ENCODE measurements at places on chromosomes 13 and 19.

- DNase-seq = no peak
Observed at GRCh38 chr13:23833733-23834611, 55.2 kb downstream of the MIPEP start.

- DNase-seq = no peak
Observed at GRCh38 chr13:106343836-106344235, 191.6 kb downstream of the EFNB2 start.

DNA sequence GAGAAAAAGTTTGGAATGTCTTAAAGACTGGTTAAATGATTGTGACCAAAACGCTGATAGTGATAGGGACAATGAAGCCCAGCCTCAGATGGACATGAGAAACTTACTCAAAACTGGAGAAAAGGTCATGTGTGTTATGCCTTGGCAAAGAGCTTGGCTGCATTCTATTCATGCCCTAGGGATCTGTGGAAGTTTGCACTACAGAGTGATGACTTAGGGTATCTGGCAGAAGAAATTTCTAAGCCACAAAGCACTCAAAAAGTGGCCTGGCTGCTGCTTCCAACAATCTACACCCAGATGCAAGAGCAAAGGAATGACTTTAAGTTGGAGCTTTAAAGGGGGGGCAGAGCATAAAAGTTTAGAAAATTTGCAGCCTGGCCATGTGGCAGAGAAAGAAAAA, 521.3 kb downstream of the UQCRFS1 start:
- DNase-seq = no peak

- peak; percentile 73 for DNase-seq
Observed at GRCh38 chr19:1113030-1113985, 9.5 kb downstream of the GPX4 start.

GRCh38 chr19:47631681-47632446, 22.9 kb downstream of the BICRA start:
- no peak for DNase-seq

- DNase-seq = no peak
Observed at GRCh38 chr13:66681403-66681802, 548.7 kb downstream of the PCDH9 start.

DNA sequence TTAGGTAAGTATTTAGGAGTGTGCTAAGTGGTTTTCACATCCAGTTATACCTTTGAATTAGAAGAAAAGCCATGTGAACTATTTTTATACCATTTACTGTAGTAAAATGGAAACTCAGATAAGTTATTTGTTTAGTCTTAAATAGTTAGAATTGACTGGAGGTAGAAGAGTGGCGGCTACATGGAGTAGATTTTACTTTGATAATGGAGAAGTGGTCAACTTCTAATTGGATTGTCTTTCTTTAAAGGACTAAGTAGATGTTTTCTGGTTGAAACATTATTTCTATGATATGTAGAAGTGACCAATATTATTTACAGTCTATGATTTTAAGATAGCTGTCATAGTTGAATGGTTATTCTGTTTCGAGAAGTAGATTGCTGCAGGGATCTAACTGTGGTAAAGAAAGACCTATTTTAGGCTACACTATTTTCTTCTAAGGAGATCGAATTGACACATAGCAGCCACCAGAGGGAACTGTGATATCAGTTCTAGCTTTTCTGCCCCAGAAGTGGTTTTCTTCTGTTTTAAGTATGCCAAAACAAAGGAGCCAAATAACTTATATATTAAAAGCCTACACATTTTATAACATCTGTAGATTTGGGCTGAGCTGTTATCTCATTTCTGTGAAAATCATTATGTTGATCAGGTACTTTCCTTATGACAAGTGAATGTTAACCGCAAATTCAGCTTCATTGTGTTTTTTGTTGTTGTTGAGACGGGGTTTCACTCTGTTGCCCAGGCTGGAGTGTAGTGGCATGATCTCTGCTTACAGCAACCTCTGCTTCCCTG, 26.1 kb downstream of the ZMYM2 start:
- no peak for DNase-seq

DNA sequence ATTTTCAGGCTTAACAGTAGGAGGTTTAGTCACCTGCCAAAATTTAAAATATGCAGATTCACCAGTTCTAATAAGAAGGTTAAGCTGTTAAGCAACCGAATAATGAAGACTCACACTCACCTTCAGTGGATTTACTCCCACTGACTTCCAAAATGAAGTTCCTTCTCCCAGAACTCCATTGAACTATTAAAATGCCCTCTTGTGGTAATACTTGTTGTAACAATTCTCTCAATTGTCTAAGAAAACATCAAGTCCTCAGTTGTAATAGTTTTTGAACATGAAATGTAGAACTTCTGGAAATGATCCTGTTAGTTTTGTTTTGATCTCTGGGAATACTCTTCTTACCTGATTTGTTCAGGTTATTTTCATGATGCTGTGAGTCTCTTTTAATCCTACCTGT, 522.0 kb upstream of the ATXN8OS start:
- DNase-seq = no peak

DNA sequence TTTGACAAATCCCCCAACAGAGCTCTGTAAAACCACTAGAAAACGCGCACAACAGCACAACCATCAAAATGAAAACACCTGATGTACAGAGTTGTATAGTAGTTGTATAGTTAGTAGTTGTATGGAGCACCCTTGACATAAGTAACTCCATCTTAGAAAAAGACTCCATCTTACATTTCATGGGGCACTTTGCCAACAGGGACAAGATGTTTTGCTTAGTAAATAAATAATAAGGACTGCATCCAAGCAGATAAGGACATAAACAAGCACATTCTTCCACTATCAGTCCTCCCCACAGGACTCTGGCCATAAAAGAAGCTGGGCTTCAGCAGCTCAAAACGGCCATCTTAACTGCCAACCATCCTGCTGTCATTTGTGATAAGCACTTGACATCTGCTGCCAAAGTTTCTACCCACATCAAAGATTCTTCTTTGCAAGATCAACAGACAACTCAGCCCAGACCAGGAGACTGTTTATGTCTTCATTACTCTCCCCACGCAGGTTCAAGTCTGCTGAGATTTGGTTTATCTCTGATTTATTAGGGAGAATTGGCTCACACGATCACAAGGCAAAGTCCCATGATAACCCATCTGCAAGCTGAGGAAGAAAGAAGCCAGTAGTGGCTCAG, 20.7 kb upstream of the ZNF331 start:
- no peak for DNase-seq

DNA sequence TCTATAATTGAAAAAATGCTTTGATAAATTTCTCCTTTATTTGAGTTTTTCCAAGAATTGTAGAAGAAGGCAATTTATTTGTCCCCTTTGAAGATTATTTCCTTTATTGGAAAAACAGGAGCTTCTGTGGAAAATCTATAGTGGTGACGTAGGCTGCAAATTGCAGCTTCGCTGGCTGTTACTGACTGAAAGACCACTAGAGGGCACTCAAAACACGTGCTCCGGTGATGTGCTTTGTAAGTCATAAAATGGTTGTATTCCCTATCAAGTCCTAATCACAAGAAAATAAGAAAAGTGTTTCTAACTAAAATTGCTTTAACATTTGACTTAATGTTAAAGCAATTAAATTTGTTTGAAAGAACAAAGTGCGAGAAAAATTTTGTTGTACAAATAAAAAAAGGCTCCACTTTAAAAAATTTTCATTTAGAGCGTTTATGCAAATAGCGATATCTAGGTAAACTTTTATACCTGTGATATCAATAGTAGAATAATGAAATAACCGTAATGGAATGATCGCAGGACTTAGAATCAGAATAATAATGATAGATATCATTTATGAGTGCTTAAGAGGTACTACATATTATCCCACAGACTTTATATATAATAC, 638.2 kb upstream of the SPRY2 start:
- no peak for DNase-seq

- no peak for DNase-seq
Observed at GRCh38 chr13:54216221-54216620, 1187.6 kb downstream of the OLFM4 start.

DNA sequence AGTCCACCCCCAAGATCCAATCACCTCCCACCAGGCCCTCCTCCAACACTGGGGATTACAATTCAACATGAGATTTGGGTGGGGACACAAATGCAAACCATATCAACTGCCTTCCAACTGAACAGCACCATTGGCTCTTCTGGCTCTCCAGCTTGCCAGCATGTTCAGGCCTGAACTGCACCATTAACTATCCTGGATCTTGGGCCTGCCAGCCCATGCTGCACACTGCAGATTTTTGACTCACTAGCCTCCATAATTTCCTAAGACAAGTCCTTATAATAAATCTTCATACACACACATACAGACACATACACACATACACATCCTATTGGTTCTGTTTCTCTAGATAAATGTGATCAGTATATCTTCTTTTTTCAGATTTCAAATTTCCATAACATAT, 737.1 kb upstream of the SPRY2 start:
- DNase-seq = no peak

DNA sequence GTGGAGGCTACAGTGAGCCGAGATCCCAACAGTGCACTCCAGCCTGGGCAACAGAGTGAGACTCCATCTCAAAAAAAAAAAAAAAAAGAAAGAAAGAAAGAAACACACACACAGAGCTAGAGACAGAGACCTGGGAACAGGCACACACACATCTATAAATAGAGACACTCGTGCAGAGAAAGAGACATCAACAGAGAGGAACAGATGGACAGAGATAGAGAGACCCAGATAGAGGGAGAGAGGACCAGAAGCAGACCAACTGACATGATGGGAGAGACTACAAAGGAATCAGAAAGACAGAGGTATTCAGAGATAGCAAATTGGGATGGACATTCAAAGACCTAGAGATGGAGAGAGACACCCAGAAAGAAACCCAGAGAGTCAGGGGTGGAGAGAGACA, 2.1 kb upstream of the CA11 start:
- DNase-seq = no peak

DNA sequence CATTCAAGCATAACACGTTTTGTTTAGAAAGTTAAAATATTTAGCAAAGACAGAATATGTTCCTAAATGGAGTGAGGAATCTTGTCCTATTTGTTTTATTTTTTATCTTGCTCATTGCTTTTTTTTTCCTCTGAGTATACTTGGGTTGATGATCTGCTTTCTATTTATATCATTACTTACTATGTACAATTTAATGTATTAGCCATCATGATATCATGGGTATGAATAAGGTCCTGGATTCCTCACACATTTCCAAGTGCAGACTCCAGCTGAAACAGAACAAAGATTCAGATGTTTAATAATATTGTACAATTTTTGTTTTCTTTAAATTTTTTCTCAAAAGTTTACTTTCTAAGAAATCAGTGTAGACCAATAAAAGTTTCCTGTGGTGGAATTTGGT, 388.2 kb downstream of the GPC6 start:
- no peak for DNase-seq

DNA sequence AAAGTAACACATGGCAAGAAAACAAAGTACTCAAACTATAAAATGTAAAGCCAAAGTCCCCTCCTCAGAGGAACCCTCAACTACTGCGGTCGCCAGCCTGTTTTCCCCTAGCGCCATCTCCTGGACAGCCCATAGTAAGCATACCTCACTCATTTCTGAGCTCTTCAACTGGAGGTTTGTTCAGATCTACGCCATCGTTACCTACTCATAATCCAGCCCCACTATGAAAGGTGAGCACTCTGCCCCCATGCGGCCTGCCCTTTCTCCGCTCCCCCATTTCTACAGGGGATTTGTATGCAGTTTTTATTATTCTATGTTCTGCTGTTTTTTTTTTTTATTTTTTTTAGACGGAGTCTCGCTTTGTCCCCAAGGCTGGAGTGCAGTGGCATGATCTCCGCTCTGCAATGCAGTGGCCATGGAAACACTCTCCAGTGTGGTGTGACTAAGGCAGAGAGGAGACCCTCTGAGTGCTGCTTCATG, 26.2 kb downstream of the OPA3 start:
- DNase-seq = peak; percentile 32

DNA sequence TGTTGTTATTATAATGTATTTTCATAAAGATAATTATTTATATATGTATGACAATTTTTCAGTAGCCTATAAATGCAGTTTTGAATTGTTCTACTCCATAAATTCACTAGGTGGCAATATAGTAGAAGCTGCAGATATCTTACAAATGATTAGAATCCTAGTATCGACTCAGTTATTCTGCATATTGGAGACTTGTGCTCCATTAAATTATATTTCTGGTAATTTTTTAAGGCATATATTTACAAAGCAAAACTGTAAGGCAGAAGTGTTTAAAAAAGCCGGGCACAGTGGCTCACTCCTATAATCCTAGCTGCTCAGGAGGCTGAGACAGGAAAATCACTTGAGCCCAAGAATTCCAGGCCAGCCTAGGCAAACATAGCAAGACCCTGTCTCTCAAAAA, 58.7 kb downstream of the DPY19L3 start:
- DNase-seq = no peak

- DNase-seq = no peak
Observed at GRCh38 chr13:20684041-20684440, 19.5 kb upstream of the IL17D start.

GRCh38 chr19:3975637-3976087, 4.8 kb upstream of the DAPK3 start:
- DNase-seq = no peak

DNA sequence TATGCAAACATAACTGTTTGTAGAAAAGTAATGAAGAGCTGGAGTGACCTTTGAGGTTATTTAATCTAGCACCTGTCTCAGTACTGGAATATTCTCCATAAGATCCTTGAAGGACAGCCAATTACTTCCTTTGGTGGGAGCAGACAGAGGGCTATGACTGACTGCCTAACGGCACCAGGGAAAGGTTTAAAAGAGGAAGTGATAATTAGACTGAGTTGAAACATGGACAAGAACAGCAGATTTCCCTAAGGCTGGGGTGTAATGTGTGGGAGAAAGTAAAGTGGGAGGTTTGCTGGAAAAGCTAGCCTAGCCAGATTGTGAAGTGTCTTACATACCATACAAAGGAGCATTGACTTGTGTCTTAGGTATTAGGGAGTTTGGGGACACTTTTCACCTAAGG, 191.3 kb upstream of the PCDH9 start:
- no peak for DNase-seq

- DNase-seq = no peak
Observed at GRCh38 chr19:6890938-6891337, 3.6 kb downstream of the ADGRE1 start.

GRCh38 chr19:16335226-16335625, 10.6 kb downstream of the KLF2 start:
- no peak for DNase-seq

- DNase-seq = no peak
Observed at GRCh38 chr13:110150384-110151101, 156.4 kb downstream of the COL4A1 start.

- DNase-seq = peak; percentile 34
Observed at GRCh38 chr19:55580628-55581144, at the start of gene ZNF579. Gene ZNF579 (minus strand): TSS chr19:55580848. CDS start chr19:55579639, 1,209 bp downstream.

- no peak for DNase-seq
Observed at GRCh38 chr13:26663791-26664190, 96.8 kb downstream of the GPR12 start.

- DNase-seq = no peak
Observed at GRCh38 chr13:41859565-41859964, 101.3 kb downstream of the VWA8 start.

- DNase-seq = no peak
Observed at GRCh38 chr19:8108560-8109445, 40.6 kb downstream of the FBN3 start.

- no peak for DNase-seq
Observed at GRCh38 chr13:80871481-80871880, 530.6 kb upstream of the SPRY2 start.

Measured in stimulated activated CD4-positive, alpha-beta T cell treated with anti-CD3 and anti-CD28 coated beads, Interleukin-1b, Interleukin-23, amount 100 ng/mL, for 1 hour (primary cell).